ENCODE measurements at places on chromosomes 1 and 21.

DNA sequence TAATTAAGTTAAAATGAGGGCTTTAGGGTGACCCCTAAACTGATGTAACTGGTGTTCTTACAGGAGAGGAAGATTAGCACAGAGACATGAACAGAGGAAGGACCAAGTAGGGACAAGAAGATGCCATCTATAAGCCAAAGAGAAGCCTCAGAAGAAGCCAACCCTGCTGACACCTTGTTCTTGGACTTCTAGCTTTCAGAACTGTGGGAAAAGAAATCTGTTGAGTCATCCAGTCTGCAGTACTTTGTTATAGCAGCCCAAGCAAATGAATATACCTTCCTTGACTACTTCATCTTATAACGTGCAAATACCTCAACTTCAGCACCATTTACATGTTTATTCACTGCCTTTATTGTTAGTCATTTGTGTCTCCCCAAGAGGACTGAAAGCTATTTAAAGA lies 3.4 kb downstream of the ZBTB21 start:
- DNase-seq, result no peak

DNA sequence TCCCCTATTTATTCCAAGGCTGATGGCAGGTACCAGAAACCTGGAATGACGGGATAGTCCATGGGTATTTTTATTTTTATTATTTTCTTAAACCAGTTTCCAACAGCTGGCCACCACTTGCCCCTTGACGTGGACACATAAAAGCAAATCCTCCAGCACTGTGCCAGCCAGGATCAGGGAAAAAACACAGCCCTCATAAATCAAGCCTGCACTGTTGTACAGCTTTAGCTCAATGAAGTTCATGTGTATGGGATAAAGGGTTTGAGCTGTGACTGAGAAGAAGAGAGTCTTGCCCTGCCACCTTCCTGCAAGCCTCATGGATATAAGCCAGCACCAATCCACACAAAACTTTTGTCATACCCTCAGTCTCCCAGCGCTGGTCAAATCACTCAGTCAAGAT lies 303.8 kb upstream of the SPAG17 start:
- no peak for DNase-seq

DNA sequence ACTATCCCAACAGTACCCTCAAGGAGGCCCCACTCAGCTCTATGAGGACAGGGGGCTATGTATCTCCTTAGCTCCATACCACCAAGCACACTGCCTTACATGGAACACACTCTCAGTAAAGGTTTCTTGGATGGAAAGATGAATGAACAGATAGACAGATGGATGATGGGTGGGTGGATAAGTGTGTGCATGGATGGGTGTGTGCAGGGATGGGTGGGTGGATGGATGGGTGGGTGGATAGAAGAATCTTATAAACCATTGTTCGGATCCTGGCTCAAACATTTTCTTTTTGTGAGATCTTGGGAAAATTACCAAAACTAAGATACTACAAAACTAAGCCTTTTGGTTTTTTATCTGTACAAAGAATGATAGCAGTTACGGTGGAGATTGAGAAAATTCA lies 111.0 kb upstream of the NFIA start:
- no peak for DNase-seq

DNA sequence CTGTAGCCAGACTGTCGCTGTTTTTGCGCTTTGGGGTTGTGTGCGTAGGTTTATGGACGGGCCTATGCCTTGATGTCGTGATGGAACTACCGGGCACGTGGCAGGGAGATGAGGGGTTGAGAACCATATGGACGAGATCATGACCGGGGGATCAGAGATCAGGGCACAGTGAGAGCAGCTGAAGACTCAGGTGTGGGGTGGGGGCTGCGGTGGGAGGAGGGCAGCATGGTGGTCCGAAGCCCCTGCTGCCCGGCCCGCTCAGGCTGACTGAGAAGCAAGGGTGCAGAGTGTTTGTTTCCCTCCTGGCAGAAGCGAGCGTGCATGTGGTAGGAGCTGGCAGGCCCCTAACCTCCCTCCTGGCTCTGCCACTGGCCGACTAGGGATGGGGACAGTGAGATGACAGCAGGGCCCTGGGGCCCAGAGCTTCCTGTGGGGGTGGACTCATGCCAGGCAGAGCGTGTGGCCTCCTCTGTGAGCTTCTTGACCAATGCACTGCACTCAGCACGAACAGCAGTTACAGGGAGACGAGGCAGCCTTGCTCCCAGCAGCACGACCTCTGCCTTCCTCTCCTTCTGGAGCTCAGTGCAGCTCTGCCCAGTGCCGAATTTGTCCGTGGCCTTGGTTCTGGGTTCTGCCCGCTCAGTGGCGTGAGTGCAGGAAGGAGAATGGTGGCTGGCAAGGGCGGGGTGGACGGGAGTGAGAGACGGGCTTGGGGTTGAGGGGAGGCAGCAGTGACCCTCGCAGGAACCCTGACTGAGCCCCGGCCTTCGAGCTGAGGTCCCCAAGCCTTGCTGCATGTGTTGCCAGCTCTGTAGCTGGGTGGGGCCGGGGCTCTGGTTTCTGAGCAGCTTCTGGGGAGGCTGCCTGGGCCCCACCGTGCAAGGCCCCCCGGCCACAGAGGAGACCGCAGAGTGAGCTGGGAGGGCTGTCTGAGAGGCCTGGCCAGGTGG lies 22.2 kb upstream of the LRRC3 start:
- DNase-seq, result no peak

- DNase-seq, result no peak
Measured at GRCh38 chr1:212133319-212133718, 97.8 kb downstream of the DTL start.

GRCh38 chr1:94071976-94072375 lies 49.0 kb downstream of the ABCA4 start:
- DNase-seq, result no peak

- DNase-seq, result no peak
Measured at GRCh38 chr1:193729429-193729828, 543.0 kb upstream of the B3GALT2 start.

GRCh38 chr1:23772049-23772853 lies 6.0 kb upstream of the PITHD1 start:
- DNase-seq, result peak; percentile 55

DNA sequence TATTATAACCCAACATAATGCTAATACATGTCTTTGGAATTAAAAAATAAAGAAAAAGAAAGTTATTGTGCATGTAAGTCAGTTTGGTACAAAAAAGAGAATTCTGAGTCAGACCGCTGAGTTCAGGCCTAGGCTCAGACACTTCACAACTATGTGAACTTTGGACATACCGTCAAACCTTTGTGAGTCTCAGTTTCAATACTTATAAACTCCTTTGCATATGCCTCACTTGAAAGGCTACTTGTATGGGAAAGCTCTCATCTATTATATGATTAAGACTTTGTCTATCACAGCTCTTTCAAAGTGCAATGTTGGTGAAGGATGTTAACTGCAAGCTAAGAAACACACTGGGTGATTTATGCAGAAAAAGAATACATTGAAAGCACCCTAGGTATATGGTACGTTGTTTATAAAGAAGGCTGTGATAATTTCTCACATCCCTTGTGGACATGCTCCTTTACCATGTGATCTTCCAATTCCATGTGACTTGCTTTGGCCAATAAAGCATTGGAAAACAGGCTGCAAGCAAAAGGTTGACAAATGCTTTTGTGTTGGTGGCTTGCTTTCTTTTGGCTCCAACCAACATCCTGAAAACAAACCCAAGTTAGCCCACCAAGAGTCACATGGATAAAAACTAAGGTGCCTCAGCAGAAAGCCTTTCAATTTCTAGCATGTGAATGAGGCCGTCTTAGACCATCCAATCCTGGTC lies 49.6 kb downstream of the INTS7 start:
- no peak for DNase-seq

- no peak for DNase-seq
Measured at GRCh38 chr1:42981255-42981805, 22.7 kb upstream of the SLC2A1 start.

DNA sequence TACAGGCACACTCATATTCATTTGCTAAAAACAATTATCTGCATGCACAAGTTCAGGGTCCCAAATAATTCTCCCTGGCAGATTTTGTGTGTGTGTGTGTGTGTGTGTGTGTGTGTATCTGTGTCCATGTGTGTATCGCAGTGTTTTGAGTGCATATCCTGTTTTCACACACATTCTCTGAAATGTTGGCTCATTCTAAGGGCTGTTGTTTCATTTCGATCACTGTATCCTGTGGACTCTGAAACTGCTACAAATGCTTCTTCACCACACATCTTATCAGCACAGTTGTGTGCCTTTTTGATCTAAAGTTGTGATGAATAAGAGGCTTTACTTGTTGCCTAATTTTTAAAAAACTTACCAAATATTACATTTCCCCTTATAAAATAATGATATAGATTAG lies 34.6 kb downstream of the NR5A2 start:
- DNase-seq, result no peak

DNA sequence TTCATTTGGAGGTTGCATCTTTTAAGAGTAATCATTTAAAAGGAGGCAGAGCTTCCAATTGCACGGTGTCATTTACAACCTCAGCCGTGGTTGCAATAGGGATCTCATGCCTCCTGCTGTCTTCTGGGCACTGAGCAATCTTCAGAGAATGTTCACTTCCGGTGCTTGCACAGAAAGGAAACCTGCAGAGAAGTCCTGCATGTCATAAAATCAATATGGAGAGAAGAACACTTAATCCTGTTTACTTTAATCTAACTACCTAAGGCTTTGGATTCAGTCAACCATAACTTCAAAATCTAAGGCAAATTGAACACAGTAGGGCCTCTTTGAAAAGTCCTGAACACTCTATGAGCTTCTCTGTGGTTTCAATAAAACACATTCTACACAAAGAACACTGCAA lies 11.3 kb upstream of the MAP10 start:
- DNase-seq, result no peak

DNA sequence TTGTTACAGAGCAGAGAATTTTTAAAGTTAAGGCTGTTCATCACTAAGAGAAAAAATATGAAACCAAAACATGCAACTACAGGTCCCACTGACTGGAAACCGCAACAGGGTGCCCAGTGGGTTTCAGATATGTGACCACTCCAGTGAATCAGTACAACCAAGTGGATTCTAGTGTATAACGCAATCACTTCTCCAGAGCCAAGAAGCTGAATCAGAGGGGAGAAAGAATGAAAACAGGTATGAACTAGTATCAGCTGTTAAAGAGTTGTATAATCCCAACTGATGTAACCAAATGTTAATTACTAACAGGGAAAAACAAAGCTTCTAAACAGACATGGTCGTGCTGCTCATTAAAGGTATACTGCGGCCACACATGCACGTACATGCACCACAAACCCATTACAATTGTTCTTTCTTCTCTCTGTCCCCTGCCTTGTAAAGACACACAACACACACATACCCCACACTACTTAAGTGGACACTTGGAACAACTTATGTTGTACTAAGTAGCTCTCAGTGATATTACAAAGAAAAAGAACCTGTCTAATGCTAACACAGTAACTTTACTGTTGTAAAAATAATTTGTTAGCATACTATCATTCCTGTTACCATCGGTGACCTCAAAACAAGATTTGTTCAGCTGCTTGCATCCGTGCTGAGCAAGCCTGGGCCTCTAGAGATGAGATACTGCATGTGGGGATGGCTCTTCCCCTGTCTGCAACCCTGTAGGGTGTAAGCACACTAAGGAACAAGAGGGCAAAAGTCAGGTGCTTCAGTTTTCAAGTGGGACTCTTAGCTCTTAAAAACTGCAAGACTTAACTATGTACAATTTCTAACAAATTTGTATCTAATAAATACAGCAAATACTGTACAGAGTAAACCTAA lies 74.2 kb downstream of the PTPN14 start:
- DNase-seq, result no peak

GRCh38 chr1:247797518-247797917 lies 26.4 kb downstream of the OR14A16 start:
- no peak for DNase-seq

- no peak for DNase-seq
Measured at GRCh38 chr1:181139631-181140061, 51.1 kb downstream of the IER5 start.

DNA sequence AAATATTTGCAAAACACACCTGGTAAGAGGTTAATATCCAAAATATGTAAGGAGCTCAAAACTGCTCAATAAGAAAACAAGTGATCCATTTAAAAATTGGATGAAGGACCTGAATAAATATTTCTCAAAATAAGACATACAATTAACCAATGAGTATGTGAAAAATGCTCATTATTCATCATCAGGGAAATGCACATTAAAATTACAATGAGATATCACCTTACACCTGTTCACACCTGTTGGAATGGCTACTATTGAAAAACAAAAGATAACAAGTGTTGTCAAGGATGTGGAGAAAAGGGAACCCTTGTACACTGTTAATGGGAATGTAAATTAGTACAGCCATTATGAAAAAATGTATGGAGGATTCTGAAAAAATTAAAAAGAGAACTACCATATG lies 136.0 kb upstream of the GREM2 start:
- DNase-seq, result no peak

GRCh38 chr1:60924964-60925798 lies 157.2 kb upstream of the NFIA start:
- DNase-seq, result no peak

- no peak for DNase-seq
Measured at GRCh38 chr1:57770772-57771171, 346.9 kb upstream of the DAB1 start.

DNA sequence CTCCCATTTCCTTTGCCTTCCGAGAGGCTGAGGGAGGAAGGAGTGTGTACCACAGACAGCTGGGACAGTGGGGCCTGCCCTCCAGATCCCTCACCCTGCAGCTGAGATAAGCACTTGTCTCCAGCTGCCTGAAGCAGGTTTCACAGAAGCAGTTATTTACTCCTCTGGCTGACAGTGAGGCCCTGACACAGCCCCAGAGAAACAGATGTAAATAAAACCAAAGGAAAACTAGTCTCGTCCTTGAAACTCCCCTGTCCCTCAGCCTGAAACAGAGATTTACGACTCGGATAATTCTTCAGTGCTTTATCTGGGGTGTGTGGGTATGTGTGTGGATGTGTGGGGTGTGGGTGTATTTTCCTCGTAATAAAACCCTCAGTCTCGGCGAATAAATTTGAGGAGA lies 181.1 kb downstream of the IGSF21 start:
- no peak for DNase-seq

DNA sequence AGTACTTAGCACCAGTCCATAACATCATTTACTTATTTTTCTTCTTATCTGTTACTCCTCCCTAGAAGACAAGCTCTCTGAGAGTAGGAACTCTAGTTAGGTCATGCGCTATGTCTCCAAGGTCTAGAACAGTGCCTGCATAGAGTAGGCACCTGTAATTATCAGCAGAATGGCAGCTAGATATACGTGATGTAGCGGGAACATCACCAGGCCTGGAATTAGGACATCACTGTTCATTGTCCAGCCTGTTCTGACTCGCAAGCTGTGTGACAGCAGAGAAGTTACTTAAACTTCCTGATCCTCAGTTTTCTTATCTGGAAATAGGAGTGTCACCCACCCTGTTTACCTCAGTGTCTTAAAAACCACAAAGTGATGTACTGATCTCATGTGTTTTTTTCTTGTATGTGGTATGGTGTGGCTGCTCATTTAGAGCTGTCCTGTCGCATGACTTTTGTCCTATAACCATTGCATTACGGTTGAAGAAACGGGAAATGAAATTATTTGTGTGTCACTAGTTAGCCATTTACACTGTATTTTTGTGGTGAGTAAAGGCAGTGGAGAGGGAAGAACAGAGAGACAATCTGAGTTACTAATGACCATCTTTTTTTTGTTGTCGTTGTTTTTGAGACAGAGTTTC lies 37.1 kb upstream of the EXO1 start:
- no peak for DNase-seq

All from stimulated activated CD8-positive, alpha-beta memory T cell treated with anti-CD3 and anti-CD28 coated beads, Interleukin-7, amount 100 ng/mL, for 48 hours (primary cell).